ENCODE measurements at places on chromosomes 6 and 20. TPM values are rescaled to one million over a fixed set of nuclear protein-coding genes. Genes with fewer than 3 reads are reported as not detected.

SDC4 gene
- total RNA-seq: 410 TPM

BTNL2 gene
- total RNA-seq: not detected

CDSN gene
- not detected for total RNA-seq

CGA gene
- 6.3 TPM for total RNA-seq

C20orf204 gene
- 0.32 TPM for total RNA-seq

SIRPB2 gene
- not detected for total RNA-seq

MGME1 gene
- 4.6 TPM for total RNA-seq
